ENCODE measurements at places on chromosomes 4 and X. TPM values are rescaled to one million over a fixed set of nuclear protein-coding genes. Genes with fewer than 3 reads are reported as not detected.

DNA sequence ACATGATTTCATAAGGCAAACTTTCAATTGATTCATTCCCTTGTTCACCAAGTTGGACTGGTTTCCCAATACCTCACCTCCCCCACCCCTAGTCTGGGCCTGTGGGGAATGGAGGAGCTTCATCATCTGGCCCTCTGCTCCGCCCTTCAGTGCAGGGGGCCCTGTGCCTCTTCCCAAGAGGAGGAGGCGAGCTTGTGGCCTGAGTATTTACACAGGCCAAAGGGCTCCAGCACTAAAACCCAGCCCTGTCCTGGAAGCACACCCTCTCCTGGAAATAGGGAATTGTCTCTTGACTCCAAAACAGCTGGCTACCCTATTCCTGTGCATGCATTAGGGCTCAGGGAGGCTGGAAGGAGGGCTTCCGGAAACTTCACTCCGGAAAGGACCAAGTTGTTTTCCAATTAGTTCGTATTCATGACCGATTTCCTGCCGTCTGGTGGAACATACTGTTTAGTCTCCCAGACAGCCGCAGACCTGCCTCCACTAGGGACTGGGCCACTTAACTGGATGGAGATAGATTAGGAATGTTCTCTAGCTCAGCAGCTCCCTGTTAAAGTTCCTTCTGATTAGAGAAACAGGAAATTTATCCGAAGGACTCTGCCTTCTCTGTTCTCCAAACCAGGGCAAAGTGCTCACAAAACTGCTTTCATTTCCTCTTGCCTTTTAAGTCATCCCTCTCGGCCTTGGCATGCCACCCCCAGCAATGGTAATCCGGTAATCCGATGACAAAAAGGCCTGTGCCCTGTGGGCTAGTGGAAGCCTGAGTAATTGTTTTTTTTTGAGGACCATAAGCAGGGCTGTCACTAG is 5.8 kb downstream of the SRPX2 start:
- DNase-seq = no peak

DNA sequence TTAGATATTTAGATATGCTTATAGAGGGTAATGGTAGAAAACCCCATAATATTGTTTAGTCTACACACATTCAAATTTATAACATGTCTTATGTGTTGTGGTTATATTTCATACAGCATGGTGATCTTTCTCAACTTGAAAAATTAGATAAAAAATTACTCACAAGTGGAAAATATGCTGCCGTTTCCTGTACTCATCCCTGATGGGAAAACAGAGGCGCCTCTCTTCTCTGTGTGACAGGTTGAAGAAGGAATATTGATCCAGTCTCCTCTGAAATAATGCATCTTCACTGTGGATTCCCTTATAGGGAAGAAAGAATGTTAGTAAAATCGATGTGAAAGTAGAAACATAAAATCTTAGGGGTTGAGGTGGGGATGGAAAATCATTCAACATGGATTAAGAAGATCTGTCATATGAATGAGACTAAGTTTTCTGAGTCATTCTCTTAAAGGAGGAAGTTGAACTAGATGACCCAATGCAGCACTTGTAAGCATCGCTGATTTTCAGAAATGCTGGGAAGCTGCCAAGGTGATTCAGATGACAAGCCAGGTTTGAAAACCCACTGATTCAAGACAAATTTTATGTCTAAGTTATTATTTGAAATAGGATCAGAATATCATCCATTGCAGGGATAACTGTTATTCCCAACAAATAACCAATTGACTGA is 70.7 kb downstream of the ANKRD50 start:
- peak; percentile 83 for DNase-seq

GRCh38 chr4:159944477-159944876 is 841.6 kb downstream of the RAPGEF2 start:
- DNase-seq = no peak

- no peak for DNase-seq
These were observed 45.0 kb downstream of the SOD3 start for GRCh38 chr4:24840362-24840761.

GRCh38 chr4:72313121-72313520 is 255.9 kb downstream of the ADAMTS3 start:
- no peak for DNase-seq

GRCh38 chr4:87838890-87839591 is 6.3 kb downstream of the MEPE start:
- peak; percentile 48 for DNase-seq

- no peak for DNase-seq
These were observed 13.3 kb upstream of the UBA6 start for GRCh38 chr4:67714248-67714583.

GRCh38 chr4:153204247-153204671 is at the start of gene TRIM2:
TRIM2 (plus strand) TSS chr4:153204443; CDS start chr4:153204531, 88 bp downstream.
- DNase-seq = no peak

The SPANXN3 gene
- total RNA-seq = not detected

The DCAF8L2 gene
- total RNA-seq = not detected

The CSAG1 gene
- not detected for total RNA-seq

Data from hematopoietic multipotent progenitor cell (in vitro differentiated cells).